ENCODE measurements at places on chromosomes 7 and 10.

DNA sequence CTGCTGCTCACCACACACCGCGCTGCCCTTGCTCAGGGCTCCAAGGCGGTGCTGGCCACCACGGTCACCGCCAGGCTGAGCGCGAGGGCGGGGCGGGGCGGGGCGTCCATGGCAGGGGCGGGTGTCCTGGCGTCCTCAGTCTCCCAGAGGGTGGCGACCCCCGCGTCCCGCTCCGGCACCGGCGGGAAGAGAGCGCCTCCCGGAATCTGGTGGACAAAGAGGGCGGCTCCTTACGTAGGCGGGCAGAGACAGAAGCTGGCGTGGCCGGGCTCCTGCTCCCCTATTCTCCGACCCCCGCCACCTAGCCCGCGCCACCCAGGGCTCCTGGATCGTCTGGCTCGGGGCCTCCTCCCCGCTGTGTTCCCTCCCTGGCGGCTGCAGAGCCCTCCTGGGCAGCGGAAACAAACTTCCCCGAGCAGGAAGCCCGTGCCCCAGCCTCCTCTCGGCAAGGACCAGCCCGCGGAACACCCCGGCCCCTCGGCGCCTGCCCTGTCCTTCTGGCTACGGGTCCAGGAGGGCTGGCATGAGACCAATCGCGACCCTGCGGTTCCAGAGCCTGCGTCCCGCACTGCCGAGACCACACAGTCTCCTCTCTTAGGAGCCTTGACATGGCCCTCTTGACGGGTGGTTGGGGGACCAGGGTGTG lies 133.8 kb upstream of the ZNF92 start:
- DNase-seq = no peak

DNA sequence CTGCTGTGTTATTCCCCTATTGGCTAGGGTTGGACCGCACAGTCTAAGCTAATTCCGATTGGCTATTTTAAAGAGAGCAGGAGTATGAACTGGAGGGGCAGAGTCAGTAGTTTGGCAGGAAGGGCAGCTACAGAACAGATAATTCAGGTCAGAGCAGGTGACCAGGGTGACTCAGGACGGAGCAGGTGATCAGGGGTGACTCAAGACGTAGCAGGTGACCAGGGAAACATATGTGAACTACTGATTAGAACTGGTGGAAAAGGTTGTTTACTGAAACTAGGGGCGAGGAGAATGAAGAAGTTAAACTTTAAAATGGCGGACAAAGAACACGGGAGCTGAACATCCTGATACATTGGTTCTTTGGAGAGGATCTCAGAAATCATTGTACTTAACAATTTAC lies 102.3 kb downstream of the CCDC7 start:
- no peak for DNase-seq

GRCh38 chr7:50648076-50648475 lies 82.9 kb upstream of the DDC start:
- peak; percentile 28 for DNase-seq

DNA sequence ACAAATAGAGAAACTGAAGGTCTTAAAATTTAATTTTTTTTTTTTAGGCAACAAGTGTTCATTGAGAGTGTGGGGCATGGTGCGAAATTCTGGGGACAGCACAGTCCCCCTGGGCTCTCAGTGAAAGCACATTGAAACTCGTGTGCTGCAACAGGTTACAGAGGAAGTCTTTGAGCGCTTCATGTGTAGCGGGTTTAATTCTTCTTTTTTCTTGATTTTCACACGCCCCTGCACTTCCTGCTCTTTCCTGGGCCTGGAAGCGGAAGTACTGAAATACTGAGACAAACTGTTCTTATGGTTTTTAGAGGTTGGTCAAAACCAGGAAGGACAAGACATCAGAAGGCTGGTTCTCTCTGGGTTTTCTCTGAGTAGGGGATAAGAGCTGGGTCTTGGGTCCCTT lies 203.5 kb downstream of the PTEN start:
- DNase-seq = no peak

DNA sequence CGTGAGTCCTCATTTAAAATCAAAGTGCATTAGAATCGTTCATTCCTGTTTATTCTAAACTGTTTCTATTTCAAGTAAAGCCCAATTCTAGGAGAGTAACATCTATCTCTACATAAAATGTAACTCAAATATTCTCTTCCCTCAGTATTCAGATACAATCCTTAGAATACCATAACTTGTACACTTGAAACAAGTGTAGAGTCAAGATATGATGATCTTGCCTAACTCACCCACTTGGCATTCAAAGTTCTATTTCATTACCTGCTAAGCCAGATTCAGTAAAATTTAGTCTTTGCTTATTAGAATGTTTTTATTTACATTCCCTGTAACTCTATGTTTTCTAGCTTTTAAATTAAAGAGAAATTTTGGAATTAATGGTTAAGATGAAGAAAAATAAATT lies 31.6 kb downstream of the PRPS1L1 start:
- no peak for DNase-seq

DNA sequence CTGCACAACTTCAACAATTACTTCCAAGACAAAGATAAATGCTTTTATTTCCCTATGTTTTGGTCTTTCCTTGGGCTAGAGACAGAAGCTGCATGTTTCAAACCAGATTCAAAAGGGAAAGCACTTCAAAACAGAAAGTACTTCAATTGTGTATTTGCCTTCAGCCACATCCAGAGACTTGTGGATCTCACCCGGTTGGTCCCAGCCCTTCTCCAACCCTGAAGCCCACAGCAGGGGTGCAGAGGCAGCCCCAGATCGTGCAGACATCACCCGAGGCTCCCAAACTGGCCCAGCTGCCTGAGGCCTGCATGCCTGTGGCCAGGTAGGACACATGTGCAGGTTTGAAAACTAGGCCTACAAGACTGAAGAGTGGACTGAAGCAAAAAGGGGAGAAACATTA lies 80.8 kb downstream of the ALOX5 start:
- no peak for DNase-seq

DNA sequence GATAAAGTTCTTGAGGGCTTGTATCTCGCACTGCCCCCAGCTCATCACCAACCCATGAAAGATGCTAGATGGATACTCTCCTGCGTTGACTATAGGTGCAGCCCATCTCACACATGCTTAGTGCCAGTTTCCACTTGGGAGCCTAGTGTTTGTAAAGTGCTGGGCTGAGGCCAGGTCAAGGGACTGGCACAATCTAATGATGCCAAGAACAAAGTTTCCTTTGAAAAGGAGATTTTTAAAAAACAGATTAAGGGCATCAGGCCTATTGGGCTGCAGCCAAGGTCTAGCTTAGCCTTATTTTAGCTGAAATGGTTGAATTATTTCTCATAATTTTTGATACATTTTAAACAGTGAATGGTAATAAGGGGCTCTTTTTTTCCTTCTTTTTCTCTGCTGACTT lies 259.0 kb downstream of the ADRA2A start:
- DNase-seq = no peak

- no peak for DNase-seq
Observed at GRCh38 chr7:90749774-90750173, 153.7 kb downstream of the CDK14 start.

- DNase-seq = peak; percentile 55
Observed at GRCh38 chr10:52314822-52315552, 906 bp downstream of the DKK1 start.

DNA sequence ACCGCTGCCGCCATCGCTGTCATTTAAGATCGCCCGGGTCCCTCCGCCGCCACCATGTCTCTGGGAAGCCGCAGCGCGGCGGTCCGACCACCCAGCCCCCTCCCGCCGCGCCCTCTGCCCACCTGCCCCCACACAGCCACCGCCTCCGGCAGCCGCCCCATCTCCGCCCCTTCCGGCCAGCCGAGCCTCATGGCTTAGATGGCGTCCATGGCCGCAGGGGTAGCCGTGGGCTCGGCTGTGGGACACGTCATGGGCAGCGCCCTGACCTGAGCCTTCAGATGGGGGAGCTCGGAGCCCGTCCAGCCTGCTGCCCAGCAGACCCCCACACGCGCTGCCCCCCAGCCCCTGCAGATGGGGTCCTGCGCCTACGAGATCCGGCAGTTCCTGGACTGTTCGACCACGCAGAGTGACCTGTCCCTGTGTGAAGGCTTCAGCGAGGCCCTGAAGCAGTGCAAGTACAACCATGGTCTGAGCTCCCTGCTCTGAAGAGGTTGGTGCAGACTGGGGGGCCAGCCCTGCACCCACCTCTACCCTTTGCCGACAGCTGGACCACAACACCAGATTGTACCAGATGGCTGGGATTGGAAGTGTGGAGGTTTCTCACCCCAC lies 38.0 kb upstream of the TARP start:
- DNase-seq = no peak
